NCI-H1694 treated with DMSO at 0.1 percent for 48 hours (cell line): ENCODE measurements at places on chromosomes 6 and 20.

GRCh38 chr20:61991476-61991875 is 74.2 kb downstream of the TAF4 start:
- DNase-seq = no peak

DNA sequence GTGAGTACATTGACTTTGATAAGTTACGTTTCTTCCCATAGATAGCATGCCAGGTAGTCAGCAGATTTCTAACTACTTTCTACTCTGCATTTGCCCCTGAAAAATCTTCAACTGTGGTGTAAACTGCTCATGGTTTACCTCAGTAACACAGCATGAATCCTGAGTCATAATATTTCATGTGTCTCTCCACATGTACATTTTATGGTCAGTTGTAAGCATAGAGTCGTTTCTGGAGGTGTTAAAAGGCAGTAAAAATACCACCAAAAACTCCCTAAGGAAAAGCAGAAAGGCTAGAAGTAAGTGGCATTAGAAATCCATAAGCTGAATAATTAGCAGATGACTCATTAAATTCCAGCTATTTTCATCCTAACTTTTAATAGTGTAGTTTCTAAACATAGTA is 4.1 kb upstream of the GPR63 start:
- no peak for DNase-seq

DNA sequence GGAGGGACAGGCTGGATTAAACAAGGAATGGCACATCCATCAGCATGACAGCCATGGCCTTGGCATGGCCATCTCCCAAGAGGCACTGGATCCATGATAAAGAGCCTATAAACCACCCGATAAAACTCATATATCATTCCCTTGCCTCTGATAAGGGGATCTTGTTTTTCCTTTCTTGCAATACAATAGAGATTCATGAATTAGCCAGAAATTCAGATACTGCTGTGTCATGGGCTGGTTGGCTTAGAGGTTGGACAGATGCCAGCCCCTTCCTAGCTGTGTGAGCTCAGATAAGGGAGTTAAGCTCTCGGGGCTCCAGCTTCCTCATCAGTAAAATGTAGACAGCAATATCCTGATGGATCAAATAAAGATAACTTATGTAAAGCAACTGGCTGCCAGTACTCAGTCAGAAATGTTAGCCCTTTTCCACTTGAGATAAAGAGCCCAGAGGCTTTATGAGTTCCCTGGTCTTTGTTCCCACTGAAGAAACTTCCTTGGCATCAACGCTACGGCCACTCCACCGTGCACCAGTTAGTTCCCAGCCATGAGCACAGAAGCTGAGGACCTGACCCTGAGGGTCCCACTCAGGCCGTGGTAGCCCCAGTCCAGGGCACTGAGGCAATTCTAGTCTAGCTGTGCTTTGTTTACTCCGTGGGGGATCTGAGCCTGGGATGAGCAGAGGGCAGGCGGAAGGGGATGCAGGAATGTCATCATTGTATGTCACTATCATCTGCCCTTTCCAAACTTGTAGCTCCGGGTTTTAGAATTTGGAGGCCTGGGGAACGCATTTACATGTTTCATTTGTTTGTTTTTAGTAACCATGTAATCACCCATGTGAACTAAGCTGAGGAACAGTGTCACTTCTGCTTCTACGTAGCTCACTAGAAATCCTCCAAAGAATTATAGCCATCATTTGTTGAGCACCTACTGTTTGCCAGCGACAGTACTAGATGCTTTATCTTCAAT is 67.2 kb upstream of the TBC1D7 start:
- DNase-seq = peak; percentile 20

DNA sequence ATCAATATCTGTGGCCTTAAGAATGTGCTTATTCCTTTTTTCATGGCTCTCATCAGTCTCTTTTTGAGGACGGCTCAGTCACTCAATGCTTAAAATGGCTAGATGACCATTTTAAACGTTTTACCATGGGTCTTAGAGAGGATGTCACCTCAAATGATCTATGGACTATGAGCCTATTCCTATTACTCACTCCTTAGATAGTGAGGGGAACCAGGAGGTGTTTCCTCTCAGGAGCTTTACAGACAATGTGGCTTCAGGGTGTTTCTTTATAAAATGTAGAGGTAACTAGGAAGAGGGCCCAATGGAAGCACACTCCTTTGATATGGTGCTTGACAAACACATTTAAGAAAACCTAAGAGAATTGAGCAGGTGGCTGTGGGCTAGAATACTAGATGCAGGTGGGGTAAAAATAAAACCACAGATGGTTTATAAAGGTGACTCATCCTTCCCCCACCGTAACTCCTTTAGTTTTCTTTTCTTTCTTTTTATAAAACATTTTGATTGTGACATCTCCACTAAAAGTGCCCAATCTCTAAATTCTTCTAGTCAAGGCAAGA is 1.5 kb upstream of the TMEM200A start:
- no peak for DNase-seq

DNA sequence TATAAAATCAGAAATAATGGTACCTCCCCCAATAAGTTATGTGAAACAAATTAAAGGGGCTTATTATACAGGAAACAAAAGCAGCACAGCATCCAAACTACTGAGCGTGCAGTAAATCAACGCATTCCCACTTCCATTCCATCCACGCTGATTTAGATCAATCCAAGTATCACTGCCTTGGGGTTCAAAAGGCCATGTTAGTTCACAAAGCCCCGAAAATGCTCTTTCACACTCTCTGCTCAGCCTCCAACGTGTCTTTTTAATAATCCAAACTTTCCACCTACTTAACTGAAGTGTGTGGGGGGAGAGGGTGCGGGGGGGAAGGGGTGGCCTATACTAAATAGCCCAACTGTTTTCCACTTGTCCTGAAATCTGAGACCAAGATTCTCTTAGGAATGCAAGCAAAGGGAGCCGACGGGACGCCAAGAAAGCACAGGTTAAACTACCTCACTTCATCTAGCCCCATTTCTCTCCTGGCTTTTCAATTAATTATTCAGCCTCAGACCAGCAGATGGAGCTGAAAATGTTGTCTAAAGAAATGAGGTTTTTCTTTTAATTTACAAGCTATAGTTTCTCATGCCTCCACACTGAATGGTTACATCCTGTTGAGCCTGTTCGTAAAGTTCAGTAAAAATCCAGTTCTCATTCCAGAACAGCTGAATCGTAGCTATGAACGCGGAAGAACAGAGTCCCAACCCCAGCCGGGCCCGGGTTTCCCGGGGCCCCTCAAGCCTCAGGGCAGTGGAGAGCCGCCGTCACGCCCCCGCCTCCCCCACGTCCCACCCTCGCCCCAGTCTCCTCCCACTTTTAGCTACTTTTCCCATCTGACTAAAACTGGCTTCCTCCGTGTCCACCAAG is 1.0 kb upstream of the NXT1 start:
- peak; percentile 66 for DNase-seq

DNA sequence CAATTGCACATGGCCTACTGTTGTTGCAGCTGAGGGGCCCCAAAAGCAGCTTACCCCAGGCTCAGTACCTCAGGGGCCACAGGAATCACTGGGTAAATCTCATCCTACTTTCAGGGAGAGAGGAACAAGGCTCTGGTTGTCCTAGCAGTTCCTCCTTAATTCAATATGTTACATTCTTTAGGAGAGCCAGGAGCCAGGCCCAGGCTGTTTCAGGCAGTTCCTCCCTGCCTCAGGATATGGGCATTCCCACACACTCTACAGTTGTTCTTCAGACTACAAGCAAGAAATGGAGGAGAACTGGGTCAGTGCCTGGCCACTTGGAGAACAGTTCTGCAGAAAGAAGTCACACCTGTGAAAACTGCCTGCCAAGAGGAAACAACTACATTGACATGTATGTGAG is 9.6 kb upstream of the BTN3A2 start:
- DNase-seq = no peak

GRCh38 chr6:46419576-46420002 is 71.7 kb downstream of the RCAN2 start:
- peak; percentile 15 for DNase-seq

- no peak for DNase-seq
These were observed 411.8 kb upstream of the SULF2 start for GRCh38 chr20:48197066-48197465.

- DNase-seq = no peak
These were observed 650.5 kb downstream of the RNF144B start for GRCh38 chr6:19037607-19038006.

DNA sequence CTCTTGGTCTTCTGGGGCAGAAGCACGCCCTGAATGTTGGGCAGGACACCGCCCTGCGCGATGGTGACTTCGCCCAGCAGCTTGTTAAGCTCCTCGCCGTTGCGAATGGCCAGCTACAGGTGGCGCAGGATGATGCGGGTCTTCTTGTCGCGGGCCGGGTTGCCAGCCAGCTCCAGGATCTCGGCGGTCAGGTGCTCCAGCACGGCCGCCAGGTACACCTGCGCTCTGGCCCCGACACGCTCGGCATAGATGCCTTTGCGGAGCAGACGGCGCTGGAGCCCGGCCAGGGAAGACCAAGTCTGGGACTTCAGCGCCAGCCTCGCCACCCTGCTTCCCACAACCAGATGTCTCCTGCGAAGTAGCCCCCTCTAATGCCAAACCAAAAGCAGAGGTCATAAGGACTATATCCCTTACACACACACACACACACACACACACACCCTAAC is 8.0 kb upstream of the SLC17A3 start:
- DNase-seq = no peak

- no peak for DNase-seq
These were observed 90.7 kb downstream of the TRMT6 start for GRCh38 chr20:5859608-5860007.

DNA sequence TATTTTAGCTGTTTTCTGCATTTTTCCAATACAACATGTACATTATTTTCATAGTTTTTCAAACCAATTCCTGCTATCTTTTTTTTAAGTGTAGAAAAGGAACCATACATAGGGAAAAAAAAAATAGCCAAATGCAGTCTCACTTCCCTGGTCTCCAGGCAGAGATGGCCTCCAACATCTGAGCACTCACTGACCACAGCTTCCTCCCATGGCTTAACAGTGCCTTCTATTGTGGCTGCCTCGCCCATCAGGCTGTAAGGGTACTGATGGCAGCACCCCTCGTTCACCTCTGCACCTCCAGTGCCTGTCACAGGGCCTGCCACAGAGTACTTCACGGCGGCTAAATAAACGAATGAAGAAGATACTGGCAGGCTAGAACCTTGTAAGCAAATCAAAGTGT is 591.1 kb downstream of the PTPRT start:
- DNase-seq = no peak
